Colonic mucosa (tissue), 4 donors: ENCODE measurements at places on chromosomes 4 and X. TPM values are rescaled to one million over a fixed set of nuclear protein-coding genes. Genes with fewer than 3 reads are reported as not detected.

Gene DDIT4L
- total RNA-seq: 0.72 TPM

Gene TRAM1L1
- total RNA-seq: 0.20 TPM

Gene MAGEA9B
- total RNA-seq: not detected

Gene CAPN6
- total RNA-seq: 2.4 TPM

Gene GABRB1
- total RNA-seq: 0.82 TPM

Gene USP17L21
- total RNA-seq: not detected

Gene EOLA2
- 28.2 TPM for total RNA-seq

Gene CD38
- 2.5 TPM for total RNA-seq

Gene BEND4
- 0.19 TPM for total RNA-seq

Gene SLC38A5
- 89.3 TPM for total RNA-seq

DNA sequence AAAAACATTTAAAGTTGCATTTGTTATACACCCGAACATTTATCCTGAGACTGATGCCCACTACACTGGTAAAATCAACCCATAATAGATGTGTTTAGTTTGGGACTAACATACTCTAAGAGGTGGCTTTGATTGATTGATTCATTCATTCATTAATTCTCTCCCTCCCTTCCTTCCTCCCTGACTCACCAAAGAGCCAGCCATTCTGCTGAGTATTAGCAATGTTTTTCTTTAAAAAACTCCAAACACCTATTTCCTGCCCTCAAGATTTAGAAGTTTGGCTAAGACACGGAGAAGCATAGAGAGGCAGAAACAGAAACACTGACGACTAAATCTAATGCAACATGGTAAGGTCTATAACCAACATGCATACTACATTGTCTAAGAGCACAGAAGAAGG, 88.9 kb downstream of the RASL11B start:
- no peak for DNase-seq

DNA sequence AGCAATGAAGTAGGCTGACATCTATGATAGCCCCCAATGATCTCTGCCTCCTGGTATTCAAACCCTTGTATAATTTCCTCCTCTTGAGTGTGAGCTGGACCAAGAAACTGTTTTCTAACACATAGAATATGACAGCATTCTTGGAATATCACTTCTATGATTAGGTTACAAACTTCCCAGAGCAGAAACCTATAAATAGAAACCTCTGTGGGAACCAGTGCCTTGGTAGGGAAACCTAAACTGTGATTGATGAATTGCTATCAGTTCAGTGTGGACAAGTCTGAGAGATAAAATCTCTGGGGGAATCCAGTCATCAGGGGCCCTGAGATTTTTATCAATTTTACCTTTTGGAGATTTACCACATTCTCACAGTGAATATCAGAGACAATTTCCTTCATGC, 756.5 kb upstream of the AGA start:
- no peak for DNase-seq

- no peak for DNase-seq
These were observed 76.5 kb downstream of the PSAPL1 start for GRCh38 chr4:7358100-7358735.

- no peak for DNase-seq
These were observed 19.4 kb upstream of the YTHDC1 start for GRCh38 chr4:68369142-68369805.

GRCh38 chrX:10617999-10618351, 2.4 kb downstream of the MID1 start:
- peak; percentile 31 for DNase-seq

DNA sequence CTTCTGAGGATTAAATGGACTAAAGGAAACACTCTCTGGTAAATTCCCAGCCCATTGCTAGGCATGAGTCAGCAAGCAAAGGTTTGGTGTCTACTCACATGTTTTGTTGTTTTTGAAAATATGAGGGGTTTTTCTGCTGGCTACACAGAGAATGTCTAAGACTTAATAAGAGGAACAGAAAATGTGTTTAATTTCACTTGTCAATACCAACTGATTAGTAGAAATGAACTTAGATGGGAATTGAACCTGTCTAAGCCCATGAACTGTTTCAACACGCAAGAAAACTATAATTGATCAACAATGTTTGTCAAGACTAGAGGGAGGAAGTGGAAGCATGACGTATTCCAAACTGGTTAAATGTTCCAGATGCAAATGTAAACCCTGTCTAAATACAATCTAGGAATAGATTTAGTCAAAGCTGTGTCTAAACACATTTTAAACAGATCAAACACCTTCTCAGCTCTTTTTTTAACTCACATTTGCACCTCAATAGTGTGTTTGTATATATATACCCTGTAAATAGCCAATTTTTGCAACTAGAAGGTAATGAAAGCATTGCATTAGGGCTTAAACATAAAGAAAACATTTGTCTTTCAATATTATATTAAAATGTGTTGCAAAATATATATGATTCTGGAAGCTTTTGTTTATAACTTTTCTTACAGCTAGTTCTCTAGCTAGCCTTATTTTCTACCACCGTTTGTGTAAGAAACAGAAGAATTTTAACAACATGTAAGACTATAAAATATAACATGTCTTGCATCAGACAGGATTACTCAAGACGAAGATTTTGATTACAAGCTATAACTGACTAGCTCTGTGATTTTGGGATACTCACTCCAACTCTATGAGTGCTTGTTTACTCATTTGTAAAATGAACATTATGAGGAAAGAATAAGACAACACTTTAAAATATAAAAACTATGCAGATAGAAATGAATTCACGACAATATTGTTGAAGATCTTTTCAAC, 607.8 kb downstream of the FSTL5 start:
- no peak for DNase-seq

DNA sequence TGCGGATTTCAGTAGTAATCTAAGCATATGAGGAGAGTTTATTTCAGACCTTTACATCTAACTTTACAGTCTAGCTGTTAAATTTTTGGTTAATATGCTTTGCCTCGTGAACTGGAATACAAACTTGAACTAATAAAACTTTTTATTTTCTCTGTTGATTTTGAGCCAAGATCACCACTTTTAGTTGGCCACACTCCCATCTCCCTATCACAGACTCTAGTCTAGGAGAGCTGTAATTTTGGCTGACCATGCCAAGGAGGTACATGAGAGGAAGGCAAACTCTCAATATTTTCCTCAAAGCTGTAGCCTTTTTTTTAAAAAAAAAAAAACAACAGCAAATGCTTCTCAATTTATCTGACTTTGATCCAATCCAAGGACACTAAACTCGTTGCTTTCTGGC, 597.5 kb upstream of the PCDH7 start:
- DNase-seq: no peak

GRCh38 chr4:46844325-46844917, 64.6 kb downstream of the COX7B2 start:
- DNase-seq: peak; percentile 50

DNA sequence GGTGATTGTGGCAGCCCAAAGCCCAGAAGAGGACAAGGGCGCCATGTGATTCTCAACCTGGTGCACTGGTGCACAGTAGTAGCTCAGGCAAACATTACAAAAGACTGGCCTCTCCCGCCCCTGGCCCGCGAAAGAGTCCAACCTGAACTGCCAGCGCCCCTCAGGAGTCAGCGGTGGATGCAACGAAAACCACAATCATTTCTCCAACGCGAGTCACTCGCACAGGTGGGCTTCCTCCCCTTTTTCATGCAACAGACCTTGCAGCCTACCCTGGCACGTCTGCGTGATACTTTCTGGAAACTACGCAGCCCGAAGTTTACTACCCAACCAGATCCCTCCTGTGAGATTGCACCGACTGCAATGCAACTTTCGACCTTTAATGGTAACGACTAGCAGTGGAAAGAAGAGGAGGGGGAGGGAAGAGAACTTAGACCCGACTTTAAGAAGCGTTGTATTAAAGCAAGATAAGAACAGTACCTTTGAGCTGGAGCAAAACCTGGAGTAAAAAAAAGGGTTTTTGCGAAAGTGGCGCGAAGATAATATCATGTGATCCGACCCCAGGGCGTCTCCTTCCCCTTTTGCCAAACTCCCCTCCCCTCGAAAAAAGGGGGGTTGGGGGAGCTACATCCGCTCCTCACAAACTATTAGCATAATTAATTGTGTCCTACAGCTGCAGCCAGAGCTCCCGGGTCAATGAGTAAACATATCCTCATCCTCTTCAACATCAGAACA, 63.3 kb upstream of the CCDC160 start:
- no peak for DNase-seq

GRCh38 chrX:151789179-151789800, 54.7 kb downstream of the CNGA2 start:
- peak; percentile 25 for DNase-seq

DNA sequence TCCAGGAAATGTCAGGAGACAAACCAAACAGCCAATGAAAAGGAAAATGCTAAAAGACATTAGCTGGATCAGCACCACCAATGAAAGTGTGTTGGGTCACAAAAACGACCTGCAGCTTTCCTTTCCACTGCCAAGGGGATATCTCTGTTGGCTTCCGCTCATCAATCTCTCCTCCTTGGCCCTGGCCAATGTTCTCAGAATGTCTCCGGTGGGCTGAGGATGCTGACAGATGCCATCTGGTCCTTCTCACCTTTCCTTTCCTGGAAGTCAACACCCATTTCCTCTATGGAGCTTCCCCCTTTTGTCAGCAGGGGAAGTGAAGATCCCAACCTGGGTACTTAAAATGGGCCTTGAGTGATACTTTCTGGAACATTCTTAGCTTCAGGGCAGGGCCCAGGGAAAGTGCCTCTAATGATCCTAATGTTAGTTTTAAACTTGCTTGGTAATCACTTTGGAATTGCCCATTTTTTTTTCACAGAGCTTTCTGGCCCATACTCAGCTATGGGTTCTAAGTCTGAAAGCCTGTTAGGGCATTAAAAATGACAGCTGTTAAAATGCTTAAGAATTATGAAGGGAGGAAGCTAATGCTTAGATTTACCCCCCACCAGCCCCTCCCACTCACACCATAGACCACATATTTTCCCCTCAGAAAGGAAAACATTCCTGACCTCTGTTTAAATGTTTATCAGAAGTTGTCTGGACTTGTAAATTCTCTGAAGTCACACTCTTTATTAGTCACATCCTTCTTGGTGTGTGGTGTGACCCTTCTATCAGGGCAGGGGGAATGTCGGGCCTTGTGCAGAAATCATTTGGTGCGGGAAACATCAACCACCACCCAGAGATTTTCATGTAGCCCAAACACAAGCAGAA, 29.2 kb downstream of the IGFBP7 start:
- DNase-seq: no peak

DNA sequence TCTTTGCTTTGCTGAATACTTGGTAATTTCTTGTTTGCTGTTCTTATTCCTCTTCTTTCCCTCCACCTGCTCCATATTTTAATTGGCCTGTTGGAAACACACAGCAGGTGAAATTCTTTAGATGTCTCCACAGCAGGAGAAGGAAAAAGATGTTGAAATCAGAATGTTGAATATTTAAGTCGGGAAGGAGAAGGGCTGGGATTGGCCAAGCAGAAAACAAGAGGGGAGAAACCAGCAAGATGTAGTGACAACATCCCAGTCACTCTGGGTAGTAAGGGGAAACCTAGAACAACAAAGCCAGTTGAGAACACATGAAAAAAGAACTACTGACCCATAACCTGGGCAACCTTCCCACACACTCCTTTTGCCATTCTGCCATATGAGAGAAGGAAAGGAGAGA, 37.3 kb upstream of the STAG2 start:
- DNase-seq: no peak
